ENCODE measurements at places on chromosomes 7 and 10.

DNA sequence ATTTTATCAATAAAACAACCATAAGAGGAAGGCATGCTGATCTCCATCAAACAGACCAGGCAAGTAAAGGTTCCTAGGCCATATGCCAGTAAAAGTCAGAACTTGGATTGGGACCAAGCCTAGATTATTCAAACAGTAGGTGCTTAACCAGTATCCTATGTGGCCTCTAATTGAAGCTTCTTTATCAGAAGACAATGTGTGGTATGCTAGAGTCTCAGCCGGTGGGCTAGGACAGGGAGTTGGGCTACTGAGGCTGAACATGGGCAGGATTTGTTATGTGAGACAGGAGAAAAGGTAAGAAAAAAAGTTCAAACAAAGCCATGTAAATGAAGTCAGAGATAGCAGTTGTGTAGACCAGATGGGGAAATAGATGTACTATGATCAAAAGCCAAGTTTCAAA lies 413.7 kb upstream of the GHITM start:
- no peak for DNase-seq

DNA sequence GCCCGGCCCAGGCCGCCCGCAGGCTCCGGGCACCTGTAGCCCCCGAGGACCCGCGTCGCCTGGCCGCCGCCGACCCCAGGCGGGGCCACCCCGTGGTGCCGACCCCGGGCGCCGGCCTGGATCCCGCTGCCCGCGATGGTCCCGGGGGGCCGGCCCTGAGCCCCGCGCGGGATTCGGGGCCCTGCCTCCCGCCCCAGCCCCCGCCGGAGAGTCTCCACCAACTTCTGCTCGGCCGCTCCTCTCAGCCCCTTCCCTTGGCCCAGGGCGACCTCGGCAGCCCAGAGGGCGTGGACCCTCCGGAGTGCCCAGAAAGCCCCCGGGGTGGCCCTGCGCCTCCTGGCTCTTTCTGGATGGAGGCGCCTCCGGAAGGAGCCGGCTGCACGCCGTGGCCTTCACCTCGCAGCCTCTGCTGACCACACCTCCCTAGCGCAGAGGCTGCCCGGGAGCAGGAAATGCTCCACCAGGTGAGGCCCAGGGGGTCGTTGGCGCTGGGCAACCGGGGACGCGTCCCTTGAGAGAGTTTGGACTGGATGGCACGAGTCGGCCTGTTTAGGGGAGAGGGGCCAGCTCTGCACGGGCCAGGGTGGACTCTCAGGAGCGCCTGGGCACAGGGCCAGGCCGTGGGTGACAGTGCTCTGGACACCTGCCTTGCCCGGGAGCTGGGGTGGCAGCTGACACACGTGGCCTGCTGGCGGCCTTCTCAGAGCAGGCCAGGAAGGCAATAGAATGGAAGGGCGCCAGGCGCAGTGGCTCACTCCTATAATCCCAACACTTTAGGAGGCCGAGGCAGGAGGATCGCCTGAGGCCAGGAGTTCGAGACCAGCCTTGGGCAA lies 529 bp downstream of the ZNF853 start:
- no peak for DNase-seq

DNA sequence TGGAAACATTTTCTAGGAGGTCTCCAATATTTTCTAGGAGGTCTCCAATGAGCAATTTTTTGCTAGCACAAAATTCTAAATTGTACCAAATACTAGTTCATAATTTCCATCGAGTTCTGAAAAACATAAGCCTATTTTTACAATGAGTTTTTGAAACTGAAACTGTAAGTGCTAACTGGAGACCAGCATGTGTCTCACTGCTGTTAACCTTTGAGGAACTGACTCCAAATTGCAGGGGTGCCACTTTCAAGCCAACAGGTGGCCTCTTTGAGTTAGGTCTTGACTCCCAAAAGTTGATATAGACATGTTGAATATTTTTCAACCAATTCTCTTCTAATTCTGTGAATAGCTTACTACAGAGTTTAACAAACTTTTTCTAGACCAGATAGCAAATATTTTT lies 58.8 kb downstream of the CAV1 start:
- no peak for DNase-seq

DNA sequence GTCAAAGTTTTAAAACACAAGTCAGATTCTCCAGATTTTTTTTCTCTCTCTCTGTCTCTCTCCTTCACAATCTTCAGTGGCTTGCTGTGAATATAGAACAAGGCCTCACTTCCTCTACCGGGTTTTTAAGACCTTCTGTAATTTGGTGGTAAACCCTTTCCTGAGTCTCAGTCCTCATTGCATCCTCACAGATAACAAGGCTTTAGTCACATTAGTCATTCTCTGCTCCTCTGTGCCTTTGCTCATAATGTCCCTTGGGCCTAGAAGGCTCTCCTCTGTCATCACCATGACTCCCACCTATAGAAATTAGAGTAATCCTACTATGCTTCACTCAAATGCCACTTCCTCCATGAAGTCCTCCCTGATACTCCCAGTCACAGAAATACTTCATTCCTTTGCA lies 172.7 kb upstream of the HPS1 start:
- no peak for DNase-seq

- DNase-seq = no peak
Measured at GRCh38 chr7:149713731-149714068, 59.7 kb downstream of the ZNF467 start.

DNA sequence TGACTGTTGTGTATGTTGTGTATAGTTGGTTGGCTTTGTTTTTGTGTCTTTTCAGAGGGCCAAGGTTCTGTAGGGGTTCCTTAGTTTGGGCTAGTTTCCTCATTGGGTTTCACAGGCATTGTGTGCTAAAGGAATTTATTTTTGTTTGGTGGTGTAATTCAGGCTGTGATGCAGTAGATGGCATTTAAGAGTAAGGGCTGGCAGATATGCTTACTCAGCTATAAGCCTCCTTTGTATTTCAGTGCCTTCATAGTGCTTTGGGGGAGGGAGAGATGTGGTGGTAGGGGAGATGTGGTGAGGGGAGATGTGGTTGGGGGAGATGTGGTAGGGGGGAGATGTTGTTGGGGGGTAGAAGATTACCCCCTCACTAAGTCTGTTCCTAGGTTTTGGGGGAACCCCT lies 91.7 kb downstream of the SLC25A40 start:
- DNase-seq = no peak

DNA sequence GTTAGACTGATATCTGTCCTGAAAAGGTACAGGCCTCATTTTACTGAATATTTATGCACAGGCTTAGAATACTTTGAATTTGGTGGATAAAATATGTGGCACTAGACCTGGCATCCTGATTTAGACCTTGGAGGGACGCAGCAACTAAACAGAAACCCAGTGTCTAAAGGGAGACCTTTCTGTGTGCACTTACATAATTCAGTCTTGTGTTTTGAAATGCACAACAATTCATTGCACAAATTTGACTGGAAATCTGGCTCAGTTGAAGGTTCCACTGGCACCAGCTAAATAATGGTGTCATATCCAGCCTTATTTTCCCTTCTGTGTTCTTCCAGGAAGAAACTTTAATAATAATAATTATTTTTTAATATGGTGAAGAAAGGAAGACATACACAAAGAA lies 142.1 kb downstream of the SND1 start:
- DNase-seq = no peak

DNA sequence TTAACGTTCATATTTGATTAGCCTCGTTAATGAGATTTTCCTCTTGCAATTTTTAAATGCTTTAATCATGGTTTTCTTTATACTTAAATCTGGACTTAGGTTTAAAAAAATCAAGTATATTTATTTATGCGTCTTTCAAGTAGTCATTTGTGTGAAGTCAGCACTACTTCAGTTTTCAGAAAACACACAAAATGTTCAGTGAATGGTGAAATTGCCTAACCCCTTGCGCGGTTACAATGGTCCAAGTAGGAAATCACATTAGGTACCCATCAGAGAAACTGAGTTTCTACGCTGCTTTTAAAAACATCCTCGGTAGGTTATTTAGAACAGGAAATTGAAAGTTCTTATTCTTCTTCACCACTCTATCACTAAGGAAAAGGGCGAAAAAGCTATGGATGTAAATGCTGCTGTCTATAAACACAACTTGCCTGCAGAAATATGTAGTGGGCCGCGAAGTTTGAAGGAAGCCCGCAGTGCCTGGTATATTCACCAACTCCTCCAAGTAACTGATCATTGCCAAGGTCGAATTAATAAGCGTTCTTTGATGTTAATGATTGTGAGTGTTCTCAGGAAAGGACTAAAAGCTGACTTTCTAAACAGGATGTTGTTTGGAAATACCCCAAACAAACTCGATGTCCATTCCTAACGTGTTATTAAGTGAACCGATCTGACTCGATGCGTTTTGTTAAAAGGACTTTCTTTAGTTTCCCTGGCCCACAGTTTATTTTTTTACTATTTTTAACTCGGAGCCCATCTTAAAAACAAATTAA lies 1.0 kb downstream of the SYPL1 start:
- no peak for DNase-seq

DNA sequence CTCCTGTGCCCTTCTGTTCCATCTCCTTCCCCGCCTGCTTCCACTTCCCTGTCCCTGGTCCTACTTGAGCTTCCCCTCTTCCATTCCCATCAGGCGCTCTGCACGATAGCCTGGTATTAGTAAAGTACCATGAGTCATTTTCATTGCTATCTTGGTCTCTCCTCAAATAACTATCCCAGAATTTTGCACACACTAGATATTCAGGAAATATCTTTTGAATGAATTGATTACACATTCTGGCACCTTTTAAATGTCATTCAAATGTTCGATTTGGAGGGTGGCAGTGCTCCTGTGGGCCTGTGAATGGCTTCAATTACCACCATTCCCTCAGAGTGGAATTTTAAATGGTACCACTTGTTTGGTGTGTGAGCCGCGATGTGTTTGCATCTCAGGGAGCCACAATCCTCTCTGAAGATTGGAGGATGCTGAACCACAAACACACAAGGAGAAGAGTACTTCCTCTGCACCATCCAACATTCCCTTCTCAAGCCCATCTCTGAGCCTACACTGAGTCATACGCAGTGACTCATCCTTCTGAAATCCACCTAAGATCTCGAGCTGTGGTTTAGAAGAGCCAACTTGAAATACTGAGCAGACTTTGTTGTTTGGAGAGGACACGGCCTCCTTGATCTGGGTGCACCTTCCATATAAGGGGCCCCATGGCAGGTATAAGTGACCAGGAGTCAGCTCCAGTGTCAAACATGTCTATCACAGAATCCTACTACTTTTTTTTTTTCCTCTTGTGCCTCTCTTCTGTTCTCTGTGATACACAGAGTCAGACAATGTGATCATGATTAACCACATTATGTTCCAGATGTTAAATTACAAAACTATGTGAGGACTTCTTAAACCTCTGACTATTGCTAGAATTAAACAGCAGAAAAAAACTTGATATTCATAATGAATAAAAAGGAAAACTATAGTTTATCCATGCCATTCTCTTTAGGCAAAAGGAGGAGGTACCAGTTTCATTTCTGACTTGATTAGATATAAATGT lies 81.9 kb downstream of the BMPER start:
- no peak for DNase-seq

DNA sequence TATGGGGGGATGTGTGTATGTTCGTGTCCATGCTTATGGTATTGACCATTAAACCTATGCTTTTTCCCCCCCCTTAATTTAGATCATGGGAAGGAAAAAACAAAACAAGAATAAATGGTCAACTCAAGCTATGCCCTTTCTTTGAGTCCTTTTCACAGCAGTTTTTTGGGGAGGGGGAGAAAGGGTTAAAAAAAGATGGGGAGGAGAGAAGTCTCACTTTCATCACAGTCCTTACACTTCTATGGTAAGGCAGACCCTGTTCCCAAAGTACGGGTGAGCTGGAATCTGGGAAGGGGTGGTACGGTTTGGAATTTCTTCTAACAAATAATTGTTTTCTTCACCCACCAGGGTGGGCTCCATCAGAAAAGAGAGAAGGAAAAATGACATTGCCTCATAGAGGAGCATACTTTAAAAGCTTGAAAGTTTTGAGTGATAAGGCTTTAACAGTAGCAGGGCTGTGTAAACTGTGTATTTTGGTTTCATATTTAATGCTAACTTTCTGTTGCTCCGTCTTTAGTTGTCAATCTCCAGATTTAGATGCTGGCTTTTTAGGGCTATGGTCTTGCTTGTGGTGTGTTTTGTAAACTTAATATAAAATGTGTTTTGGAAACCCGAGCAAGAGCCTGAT lies 180.1 kb downstream of the TCF7L2 start:
- no peak for DNase-seq

GRCh38 chr7:127250312-127251035 lies 2.3 kb downstream of the GRM8 start:
- DNase-seq = no peak

- no peak for DNase-seq
Measured at GRCh38 chr10:126394948-126395347, 6.7 kb upstream of the ADAM12 start.

Data from activated T-helper 1 cell treated with anti-CD3 and anti-CD28 coated beads, Interleukin-2, amount 50 U/mL, for 16 hours (primary cell).